Sigmoid colon (tissue), 7 donors: ENCODE measurements at places on chromosomes 2 and 18.

- no peaks in the 10 kb centered on the region for H3K4me1 ChIP-seq
- H3K27ac ChIP-seq: no peak overlapping the region
- no peaks in the 10 kb centered on the region for H3K27me3 ChIP-seq
- no peaks in the 10 kb centered on the region for H3K36me3 ChIP-seq
- no peak overlapping the region for H3K4me3 ChIP-seq
Observed at GRCh38 chr18:75307530-75307929, 96.9 kb downstream of the TSHZ1 start.

- H3K27ac ChIP-seq: peak overlapping the region; percentile 30
- no peaks in the 10 kb centered on the region for H3K36me3 ChIP-seq
- no peaks in the 10 kb centered on the region for H3K27me3 ChIP-seq
- peak; percentile 92 for DNase-seq
- no peak overlapping the region for H3K4me3 ChIP-seq
Observed at GRCh38 chr2:46062637-46063412, 234.4 kb upstream of the EPAS1 start.

- peaks cover 19% of the 10 kb centered on the region for H3K4me1 ChIP-seq
- H3K27me3 ChIP-seq: no peaks in the 10 kb centered on the region
- H3K4me3 ChIP-seq: peak overlapping the region; percentile 19
- DNase-seq: peak; percentile 94
Observed at GRCh38 chr2:237421542-237422116, 7.7 kb upstream of the COL6A3 start.

DNA sequence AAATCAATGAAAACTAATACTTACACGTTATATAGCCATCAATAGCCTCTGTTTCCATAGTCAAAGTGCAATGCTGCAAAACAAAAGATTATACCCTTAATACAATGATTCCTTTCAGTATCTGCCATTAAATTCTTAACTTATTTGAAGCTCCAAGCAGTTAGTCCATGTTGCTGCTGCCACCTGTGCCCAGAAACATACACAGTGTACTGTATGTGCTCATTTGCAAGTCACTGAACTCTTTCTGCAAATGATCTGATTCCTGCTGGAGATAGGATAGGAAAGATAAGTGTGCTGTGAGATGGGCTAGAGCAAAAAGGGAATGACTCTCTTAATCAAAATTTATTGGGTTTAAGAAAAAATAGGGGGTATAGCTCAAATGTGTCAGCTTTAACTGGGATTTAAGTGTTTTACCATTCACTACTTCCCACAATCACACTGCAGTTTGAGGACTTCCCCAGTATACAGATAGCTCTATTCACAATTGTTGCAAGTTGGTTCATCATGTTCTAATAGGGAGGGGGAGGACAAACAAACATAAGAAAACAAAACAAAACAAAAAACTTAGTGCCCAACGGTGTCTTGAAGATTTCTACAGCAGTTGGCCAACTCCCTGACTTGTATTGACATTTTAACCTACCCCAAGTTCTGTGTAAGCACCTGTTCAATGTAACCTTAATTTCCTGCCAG, 2.7 kb downstream of the IKZF2 start:
- no peaks in the 10 kb centered on the region for H3K27me3 ChIP-seq
- H3K27ac ChIP-seq: peak overlapping the region; percentile 98
- H3K36me3 ChIP-seq: no peaks in the 10 kb centered on the region
- DNase-seq: no peak
- peak overlapping the region; percentile 83 for H3K4me3 ChIP-seq
- peaks cover 12% of the 10 kb centered on the region for H3K4me1 ChIP-seq

DNA sequence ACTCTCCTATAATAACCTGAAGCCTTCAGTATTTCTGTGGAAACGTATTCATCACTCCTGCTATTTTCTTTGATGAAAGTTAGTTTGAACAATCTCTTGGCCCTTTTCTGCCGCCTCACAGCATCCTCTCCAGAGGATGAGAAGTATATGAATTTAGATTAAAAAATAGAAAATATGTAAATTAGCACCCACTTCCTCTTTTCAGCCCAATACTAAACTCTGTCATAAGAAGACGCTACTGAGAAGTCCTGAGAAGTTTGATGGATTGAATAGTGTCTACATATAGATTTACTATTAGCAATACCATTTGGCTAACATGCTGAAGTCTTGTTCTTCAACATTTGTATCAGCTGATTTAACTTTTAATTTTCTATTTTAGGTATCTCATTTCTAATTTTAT, 526.4 kb upstream of the SPHKAP start:
- no peak overlapping the region for H3K4me3 ChIP-seq
- H3K4me1 ChIP-seq: no peaks in the 10 kb centered on the region
- H3K27me3 ChIP-seq: no peaks in the 10 kb centered on the region
- H3K27ac ChIP-seq: no peak overlapping the region
- no peaks in the 10 kb centered on the region for H3K36me3 ChIP-seq
- DNase-seq: no peak

DNA sequence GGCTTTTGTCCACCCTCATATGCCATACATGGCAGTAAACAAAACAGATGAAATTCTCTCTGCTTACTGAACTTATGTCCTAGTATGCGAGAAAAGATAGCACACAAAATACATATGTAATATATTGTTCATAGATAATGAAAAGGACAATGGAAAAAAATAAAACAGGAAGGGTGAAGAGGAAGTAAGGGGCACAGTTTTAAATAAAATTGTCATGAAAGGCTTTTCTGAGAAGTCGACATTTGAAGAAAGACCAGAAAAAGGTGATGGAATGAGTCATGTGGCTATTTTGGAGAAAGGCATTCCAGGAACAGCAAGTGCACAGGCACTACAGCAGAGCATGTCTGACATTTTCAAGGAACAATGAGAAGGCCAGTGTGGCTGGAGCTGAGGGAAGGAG, 56.4 kb downstream of the KCNH7 start:
- H3K27ac ChIP-seq: no peak overlapping the region
- H3K36me3 ChIP-seq: no peaks in the 10 kb centered on the region
- no peaks in the 10 kb centered on the region for H3K4me1 ChIP-seq
- no peak for DNase-seq
- no peak overlapping the region for H3K4me3 ChIP-seq
- H3K27me3 ChIP-seq: no peaks in the 10 kb centered on the region
